CD4-positive, alpha-beta T cell treated with Interleukin-6 at 100 ng/mL for 8 hours (primary cell): ENCODE measurements at places on chromosomes 3 and 15.

DNA sequence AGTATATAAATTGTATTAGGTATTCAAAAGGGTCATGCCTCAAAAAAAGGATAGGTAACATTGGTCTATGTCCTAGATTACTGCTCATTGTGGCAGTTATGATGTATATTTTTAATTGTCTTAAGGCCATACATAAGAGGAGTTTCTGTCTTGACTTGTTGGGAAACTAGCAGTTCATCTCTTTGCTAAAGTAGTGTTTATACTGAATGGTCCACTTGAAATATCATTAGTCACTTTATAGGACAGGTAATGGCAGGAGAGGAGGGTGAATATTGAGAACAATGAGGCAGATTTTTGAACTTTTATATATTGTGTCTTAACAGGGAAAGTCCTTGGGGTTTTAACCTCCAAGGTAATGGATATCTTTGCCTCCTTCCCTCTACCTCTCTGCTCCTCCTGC is 58.4 kb downstream of the TP63 start:
- DNase-seq, result no peak

DNA sequence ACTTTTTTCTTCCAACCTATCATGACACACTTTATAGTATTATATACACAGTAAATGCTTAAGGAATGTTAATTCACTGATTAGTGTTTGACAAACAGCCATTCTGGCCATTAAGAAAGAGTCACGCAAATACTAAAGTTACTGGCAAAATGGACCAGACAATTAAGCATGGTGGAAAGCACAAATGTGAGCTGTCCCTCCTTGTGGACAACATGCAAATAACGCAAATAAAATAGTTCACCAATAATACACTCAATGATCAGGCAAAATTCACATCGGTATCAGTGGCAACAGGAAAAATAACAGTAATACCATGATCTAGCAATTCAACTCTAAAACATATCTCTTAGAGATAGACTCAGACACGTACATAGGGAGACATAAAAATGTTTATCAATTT is 71.7 kb downstream of the NEDD4 start:
- DNase-seq, result no peak

GRCh38 chr3:117054556-117054955 is 345.0 kb downstream of the TUSC7 start:
- DNase-seq, result no peak

DNA sequence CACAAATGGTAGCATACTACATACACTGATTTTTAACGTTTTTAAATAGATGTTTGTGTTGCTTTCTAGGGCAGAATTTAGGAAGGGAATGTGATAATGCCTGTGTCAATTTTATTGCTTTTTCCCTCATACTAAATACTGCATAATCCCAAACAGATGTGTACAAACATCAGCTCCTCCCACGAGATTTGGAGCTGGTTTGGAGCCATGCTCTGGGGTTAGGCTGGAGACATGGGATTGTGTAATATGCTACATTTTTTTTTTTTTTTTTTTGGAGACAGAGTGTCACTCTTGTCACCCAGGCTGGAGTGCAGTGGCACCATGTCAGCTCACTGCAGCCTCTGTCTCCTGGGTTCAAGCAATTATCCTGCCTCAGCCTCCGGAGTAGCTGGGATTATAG is 80.1 kb downstream of the EBLN2 start:
- no peak for DNase-seq

GRCh38 chr15:73910522-73911303 is 15.5 kb upstream of the LOXL1 start:
- DNase-seq, result no peak

DNA sequence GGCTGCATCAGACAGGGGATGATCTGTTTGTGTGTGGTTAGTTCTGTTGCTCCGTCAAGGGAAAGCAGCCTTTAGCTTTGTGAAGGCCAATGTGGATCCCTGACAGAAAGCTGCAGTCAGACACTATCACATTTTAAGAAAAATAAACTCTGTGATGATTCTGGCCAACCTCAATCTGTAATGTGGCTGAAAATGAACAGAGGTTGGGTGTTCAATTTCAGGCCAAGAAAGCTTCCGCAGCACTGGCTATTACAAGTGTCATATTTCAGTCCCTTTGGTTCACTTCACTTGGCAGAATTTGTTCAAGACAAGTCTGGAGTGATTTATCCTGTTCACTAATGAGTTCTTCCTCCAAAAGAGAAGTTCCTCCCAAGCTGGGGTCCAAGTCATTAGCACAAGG is 571.8 kb upstream of the IL12A start:
- no peak for DNase-seq

GRCh38 chr15:93649691-93650235 is 560.8 kb upstream of the RGMA start:
- DNase-seq, result no peak

DNA sequence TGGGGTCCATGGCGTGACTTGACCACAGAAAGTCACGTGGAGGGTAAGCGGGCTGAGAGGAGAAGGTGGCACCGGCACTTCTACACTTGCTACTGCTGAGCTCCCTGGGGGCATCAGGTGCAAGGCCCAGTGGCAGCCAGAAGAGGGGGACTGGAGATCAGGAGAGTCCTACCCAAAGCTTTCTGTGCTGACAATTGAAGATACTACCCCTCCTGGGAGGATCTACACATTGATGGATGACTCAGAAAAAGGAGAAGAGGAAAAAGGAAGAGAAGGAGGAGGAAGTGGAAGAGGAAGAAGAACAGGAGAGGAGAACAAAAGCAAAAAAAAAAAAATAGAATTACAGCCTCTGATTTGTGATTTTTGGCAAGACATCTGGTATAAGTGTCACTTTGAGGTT is 41.2 kb downstream of the MYO5C start:
- no peak for DNase-seq

DNA sequence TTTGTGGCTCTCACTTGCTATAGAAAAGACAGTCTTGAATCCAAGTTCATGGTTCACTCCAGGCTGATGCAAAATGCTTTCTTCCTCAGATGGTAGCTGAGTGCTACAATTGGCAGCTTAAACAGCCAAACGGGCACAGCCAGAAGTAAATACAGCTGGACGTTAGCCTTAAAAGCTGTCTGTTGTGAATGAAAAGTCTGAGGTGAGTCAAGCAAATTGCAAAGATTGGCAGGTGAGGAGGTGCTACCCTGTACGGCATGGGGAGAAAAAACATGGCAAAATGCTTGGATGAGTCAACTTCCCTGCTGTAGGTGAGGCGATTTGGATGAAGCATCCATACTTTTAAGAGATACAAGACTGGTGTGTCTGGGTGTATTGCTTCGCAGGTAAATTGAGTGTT is 40.5 kb downstream of the IL5RA start:
- no peak for DNase-seq

GRCh38 chr3:73072634-73073033 is 11.2 kb downstream of the EBLN2 start:
- no peak for DNase-seq

- DNase-seq, result no peak
These were observed 730.2 kb upstream of the DPPA4 start for GRCh38 chr3:110067527-110067926.

DNA sequence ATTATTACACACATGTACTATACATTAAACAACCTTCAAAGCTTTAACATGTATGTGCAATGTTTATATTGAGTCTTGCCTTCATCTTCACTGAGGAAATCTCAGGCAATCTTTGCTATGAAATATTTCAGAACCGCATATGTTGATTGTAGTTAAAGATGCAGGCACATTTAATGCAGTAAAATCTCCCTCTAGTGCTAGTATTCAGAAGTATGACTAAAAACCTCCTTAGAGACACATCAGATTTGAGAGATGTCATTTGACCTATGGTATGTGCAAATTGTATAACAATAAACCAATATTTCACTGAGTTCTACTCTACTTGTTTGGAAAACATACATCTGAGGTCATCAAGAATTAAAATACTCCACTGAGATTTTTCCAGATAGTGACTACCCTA is 123.8 kb upstream of the C15orf61 start:
- no peak for DNase-seq

- DNase-seq, result no peak
These were observed 3.1 kb downstream of the APBA2 start for GRCh38 chr15:28888900-28889299.

- no peak for DNase-seq
These were observed 32.1 kb upstream of the ALPK3 start for GRCh38 chr15:84785053-84785452.

- no peak for DNase-seq
These were observed 4.6 kb downstream of the PARL start for GRCh38 chr3:183880121-183880520.

- DNase-seq, result no peak
These were observed 62.0 kb upstream of the ACP3 start for GRCh38 chr3:132255041-132255745.

DNA sequence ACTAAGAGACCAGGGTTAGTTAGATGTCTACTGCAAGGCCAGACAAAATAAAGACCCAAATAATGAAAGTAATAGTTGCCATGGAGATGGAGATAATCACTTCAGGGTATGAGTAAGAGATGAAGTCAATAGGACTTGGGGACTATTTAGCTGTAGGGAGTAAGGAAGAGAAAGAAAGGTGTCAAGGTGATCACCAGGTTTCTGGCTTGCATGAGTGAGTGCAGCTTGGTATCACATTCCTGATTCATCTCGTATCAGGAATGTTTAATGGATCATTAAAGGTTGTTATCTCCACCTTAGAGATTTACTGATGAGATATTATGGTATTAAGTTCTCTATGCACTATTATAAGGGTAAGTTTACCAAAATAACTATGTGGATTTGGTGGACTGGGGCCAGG is 357.4 kb upstream of the ATP11B start:
- no peak for DNase-seq

- peak; percentile 30 for DNase-seq
These were observed 7.0 kb downstream of the GNAI2 start for GRCh38 chr3:50242851-50243542.
